ENCODE measurements at places on chromosomes 12 and 14.

GRCh38 chr14:33917661-33918060, 33.2 kb downstream of the EGLN3 start:
- DNase-seq, result no peak

GRCh38 chr14:60303745-60304144, 54.7 kb downstream of the PPM1A start:
- no peak for DNase-seq

- DNase-seq, result no peak
These were observed 35.6 kb downstream of the SYNE3 start for GRCh38 chr14:95480887-95481226.

- DNase-seq, result no peak
These were observed 119.4 kb upstream of the PLEKHA5 start for GRCh38 chr12:19010087-19010486.

DNA sequence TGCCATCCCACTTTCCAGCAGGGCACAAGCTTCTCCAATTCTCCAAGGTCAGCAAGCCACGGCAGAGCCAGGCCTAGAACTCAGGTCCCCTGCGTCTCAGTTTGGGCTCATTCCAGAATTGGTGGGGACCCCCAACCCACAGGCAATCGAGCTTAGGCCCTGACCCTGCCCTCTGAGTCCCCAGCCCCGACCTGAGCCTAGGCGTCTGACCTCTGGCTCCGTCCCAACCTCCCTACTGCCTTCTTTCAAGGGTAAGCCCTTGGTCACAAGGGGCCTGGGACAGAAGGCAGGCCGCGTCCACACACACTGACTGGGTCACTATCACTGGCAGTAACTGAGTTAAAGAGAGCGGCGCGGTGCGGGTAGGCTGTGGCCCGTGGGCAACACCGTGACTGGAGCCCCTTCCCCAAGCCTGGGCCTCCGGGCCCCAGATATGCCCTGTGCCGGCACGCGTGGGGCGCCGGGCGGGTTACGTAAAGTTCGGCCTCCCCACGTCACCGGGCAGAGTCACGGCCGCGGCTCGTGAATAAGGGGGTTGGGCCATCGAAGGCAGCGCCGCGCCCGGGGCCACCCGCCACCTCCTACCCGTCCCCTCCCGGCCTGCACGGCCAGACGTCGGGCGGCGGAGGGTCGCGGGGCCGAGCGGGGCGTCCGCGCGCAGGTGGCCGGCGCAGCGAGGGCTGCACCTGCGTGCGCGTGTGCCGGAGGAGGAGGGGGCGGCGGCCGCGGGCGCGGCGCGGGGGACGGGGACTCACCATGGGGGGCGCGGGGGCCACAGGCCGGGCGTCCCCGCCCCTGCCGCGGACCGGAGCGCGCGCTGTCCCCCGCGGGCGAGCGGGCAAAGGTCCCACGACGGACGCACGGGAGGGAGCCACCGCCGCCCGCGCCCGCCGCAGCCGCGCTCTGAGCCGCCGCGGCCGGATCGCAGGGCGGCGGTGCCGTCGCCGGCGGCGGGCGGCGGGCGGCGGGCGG, 516 bp downstream of the ANKRD9 start:
- no peak for DNase-seq

GRCh38 chr12:71725011-71725410, 29.7 kb upstream of the RAB21 start:
- no peak for DNase-seq

DNA sequence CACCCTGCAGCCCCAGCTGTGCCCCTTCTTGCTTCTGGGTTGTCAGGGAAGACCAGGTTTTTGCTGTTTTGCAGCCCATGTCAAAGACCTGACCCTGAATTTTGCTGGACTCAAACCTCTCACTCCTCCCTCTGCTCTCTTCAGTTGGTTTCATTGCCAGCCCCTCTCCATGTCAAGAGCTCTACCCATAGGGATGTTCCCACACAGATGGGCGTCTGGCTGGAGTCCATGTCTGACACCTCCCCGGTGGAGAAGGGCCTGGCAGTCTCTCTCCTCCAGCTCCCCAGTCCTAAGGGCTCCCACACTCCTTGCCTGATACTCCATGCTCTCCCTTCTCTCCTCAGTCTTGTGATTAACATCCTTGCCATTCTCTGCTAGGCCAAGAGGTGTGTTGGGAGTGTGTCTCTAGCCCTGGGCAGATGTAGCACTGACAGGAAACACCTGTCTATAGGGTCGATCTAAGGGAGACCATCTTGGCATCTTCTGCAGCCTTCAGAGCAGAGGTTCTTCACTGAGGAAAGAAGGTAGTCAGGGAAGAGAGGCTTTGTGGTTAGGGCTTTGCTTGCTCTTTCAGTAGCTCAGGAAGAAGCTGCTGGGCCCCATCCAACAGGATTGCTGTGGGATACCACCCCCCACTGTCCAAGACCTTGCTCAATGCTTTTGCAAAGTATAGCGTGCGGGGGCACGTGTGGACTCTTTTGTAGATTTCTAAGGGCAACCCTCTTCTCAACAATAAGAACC, 4.7 kb downstream of the ASIC1 start:
- DNase-seq, result peak; percentile 79

GRCh38 chr14:89572596-89573398, 155.8 kb upstream of the FOXN3 start:
- no peak for DNase-seq

DNA sequence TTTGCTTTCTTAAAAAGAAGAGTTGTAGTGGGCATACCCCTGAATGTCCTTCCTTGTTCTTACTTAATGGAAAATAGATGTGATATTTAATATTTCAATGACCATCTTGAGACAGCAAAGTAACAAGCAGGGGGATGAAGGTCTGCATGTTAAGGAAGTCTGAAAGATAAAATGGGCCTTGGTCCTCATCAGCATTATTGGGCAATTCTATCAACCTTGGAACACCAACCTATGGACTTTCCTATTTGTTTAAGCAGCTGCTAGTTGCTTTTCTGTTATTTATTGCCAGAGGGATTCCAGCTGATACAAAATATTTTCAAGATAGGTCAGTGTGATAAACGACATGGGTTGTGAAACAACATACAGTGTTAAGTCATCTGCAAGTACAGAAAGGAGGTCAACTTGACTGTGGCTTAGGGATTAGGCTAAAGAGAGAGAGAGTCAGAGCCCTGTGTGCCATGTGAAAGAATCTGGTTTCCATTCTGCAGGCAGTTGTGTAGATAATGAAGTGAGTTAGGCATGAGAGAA, 16.4 kb upstream of the A2M start:
- DNase-seq, result no peak

DNA sequence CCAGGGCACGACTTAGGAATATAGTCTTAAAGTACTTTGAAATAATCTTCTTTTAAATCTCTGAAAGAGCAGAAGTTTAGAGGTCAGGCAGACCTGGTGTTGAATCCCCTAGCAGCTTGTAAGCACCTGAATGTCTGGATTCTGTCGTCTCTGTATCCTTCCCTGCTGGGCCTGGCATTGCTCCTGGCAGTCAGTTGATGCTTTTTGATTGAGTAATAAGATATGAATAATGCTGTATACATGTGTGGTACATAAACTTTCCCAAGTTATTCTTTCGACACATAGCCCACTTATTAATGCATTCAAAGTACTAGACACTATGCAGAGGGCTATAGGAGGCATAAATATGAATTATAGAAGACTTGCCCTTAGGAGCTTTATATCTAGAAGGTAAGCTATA, 31.4 kb downstream of the EVL start:
- DNase-seq, result peak; percentile 53

GRCh38 chr12:81610955-81611889, 147.9 kb downstream of the PPFIA2 start:
- DNase-seq, result no peak

- DNase-seq, result no peak
These were observed 3.2 kb downstream of the NTN4 start for GRCh38 chr12:95787274-95787818.

- no peak for DNase-seq
These were observed 78.5 kb downstream of the MYRFL start for GRCh38 chr12:69903548-69903947.

DNA sequence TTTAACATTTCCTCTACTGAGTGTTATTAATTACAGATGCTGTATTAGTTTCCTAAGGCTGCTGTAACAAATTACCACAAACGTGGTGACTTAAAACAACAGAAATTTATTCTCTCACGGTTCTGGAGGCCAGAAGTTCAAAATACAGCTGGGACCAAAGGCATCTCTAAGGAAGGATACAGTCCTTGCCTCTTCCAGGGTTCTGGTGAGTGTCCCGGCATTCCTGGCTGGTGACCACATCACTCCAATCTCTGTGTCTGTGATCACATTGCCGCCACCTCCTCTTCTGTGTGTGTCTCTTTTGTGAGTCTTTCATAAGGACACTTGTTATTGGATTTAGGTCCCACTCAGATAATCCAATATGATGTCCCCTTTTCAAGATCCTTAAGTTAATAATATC, 85.1 kb upstream of the CCDC198 start:
- DNase-seq, result no peak

DNA sequence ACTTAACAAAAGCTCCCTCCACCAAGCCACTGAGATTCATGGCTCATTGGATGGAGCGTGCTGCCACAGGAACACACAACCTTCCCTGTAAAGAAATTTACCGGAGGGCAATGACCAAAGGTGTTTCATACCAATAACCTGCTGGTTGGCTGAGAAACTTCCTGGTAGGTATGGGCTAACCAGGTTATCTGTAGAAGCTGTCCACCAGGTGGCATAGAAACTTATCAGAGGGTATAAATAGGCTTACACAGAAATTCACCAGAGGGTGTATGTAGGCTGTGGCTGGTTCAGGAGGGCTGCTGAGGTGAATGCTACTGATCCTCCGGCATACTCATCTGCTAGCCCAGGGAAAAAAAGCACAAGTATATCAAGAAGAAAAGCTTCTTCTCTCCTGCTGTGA, 27.1 kb upstream of the MTERF2 start:
- no peak for DNase-seq

- no peak for DNase-seq
These were observed 1.0 kb downstream of the ITFG2 start for GRCh38 chr12:2813214-2814185.

DNA sequence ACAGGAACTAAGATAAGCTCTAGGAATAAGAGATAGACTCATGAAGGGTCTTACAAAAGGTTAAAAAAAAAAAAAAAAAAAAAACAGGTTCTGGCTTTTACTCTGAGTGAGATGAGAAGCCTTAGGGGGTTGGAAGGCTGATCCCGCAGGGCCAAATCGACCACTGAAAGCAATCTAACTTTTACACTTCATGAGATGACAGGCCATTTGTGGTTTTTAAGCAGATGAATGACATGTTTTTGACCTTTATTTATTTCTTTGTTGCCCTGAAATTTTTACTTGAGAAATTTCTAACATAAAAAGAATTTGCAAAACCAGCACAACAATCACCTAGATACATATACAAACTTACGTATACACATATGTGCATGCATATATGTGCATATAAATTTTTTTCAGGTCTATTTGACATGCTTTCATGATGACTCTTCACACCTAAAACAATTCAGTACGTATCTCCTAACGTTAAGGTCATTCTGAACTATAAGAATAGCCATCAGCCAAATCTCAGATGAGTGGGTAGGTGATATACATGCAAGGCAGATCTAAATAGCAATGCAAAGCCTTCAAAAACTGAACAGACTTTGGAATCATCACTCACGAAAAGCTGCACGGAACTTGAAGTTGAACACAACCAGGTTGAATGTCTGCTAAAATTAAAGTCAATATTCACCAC, 87.0 kb downstream of the R3HDM2 start:
- no peak for DNase-seq

DNA sequence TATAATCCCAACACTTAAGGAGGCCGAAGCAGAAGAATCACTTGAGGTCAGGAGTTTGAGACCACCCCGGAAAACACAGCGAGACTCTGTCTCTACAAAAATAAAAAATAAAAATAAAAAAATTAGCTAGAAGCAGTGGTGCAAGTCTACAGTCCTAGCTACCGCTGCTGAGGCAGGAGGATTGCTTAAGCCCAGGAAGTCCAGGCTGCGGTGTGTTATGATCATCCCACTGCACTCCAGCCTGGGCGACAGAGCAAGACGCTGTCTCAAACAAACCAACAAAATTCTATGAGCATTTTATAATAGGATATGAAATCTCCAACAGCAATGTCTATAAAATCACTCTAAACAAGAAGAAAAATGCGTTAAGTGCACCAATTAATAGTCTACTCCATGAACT, 75.3 kb downstream of the PPP1R12A start:
- no peak for DNase-seq

DNA sequence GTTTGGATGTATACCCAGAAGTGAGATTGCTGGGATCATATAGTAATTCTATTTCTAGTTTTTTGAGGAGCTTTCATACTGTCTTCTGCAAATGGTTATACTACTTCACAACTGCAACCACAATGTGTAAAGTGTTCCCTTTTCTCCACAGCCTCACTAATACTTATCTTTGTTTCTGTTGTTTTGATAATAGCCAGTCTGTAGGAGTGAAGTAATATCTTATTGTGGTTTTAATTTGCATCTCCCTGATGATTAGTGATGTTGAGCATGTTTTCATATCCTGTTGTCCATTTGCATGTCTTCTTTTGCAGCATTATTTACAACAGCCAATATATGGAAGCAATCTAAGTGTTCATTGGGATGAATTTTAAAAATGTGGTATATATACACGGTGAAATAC, 29.9 kb downstream of the GABARAPL1 start:
- DNase-seq, result no peak

- no peak for DNase-seq
These were observed 24.0 kb downstream of the FKBP11 start for GRCh38 chr12:48901278-48901677.

GRCh38 chr12:6457220-6457945, 5.5 kb downstream of the TAPBPL start:
- DNase-seq, result no peak

DNA sequence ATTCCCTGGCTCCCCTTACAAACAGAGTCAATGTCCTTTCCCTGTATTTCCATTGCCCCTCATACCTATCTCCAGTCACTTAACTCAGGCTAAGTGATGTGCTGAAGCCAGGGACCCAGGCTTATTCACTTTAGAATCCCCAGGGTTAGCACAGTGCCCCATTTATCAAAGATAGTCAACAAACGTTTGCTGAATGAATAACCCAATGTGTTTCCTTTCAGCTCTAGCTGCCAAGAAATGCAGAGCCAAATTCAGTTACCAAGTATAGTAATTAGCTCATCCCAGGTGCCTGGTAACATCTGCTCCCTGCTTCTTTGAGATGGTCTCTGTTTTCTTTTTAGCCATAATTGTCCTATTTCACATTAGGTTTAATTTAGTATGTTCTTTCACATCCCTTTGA, 189.5 kb downstream of the PHLDA1 start:
- DNase-seq, result no peak

GRCh38 chr14:104877806-104878550, 12.9 kb downstream of the CEP170B start:
- no peak for DNase-seq

GRCh38 chr12:22729431-22729956, 104.5 kb downstream of the ETNK1 start:
- DNase-seq, result no peak

GRCh38 chr12:107580750-107581618, 104.6 kb upstream of the PWP1 start:
- no peak for DNase-seq

DNA sequence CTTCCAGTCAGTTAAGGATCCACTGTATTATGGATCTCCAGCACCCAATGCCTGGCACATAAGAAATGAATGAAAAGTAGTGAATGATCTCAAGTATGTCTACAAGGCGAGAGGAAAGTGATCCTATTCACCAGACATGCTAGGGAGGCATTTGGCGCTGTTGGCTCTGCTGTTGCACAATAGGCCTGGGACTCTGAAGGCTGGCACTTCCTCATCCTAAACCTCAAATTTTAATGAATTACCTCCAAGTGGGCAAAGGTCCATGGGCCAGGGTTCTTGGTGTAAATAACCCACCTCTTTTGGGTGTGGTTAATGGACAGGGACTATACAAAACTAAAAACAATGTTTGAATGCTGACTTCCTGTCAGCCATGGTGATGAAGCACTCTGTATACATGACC, 173.4 kb upstream of the PZP start:
- no peak for DNase-seq

Data from astrocyte of the cerebellum (primary cell).